ENCODE measurements at places on chromosomes 4 and X.

DNA sequence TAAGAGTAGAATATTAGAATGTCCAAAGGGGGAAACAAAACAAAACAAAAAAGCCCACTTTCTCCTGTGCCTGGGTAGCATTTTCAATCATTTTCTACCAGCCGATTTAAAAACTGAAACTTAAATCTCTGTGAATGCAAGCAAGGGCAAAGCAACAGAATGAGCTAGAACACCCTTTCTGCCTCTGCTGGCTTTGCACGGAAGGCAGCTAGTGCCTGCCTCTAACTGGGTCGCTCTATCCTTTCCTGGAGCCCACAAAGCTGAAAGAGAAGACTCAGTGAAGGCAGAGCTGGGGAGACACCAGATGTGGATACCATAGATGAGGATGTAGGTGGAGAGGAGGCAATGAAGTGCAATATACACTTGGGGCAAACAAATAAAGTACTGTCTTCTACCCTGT lies 248.9 kb upstream of the TTC29 start:
- DNase-seq: no peak

DNA sequence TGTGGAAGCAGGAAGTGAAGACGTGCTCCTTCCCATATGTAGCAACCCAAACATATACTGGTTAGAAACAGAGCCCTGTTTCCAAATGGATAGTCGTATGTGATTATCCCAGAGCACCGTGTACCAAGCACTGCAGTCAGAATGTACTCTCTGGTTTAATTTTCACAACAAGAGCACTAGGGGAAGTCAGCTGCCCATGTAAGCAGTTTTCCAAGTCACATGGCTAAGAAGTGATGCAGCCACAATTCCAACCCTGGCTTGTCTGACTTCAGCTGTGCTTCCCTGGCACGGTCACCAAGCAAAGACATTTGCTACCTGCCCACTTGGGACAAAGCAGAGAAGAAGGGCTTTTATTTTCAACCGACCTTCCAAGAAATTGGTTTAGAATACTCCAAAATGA lies 28.2 kb upstream of the CEP135 start:
- no peak for DNase-seq

- DNase-seq: no peak
Measured at GRCh38 chr4:56267558-56267957, 119.7 kb downstream of the AASDH start.

- no peak for DNase-seq
Measured at GRCh38 chr4:186058980-186059316, 10.0 kb upstream of the TLR3 start.

GRCh38 chrX:42943051-42943974 lies 165.3 kb upstream of the PPP1R2C start:
- DNase-seq: no peak

DNA sequence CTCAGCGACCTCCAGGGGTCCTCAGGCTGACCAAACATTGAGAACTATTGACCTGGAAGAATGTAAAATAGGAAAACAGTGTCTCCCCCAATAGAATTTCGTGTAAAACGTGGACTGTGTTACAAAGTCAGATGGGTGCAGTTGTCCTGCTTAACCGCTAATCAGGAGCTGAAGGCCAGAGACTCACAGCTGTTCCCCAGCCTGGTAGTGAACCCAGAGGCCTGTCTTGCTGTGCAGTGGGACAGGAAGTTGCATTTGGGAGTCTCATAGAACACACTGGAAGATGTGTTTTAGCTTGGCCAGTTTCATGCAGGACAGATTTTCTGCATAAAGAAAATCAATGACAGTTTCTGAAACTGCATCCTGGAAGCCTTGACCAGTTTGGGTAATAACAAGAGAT lies 151.5 kb downstream of the PTTG2 start:
- no peak for DNase-seq

DNA sequence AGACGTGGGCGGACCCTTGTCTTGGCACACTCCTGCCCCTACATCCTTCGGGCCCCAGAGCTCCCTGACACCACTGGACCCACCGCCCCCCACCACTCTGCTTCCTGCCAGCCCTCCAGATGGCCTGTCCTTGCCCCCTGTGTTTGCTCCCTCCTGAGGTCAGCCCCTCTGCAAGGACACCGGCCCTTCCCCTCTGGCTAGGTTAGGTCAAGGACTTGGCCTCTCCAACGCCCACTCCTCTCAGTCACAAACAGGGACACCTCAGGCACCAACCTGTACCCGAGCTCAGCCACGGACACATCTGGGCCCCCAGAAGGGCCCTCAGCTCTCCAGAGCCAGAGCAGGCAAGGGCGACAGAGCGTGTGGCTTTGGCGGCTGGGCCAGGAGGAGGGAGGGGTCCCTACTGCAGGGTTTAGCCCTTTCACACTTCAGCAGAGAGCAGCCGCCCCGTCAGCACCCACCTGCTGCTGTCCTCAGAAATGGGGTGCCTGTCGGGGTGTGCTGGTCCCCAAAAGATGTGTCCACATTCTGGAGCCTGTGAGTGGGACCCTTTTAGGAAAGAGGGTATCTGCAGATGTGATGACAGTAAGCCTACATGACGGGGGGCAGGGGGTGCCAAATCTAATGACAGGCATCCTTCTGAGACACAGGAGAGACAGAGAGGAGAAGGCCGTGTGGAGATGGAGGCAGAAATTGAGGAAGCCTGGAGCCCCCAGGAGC lies 23.5 kb upstream of the DUSP9 start:
- DNase-seq: no peak

DNA sequence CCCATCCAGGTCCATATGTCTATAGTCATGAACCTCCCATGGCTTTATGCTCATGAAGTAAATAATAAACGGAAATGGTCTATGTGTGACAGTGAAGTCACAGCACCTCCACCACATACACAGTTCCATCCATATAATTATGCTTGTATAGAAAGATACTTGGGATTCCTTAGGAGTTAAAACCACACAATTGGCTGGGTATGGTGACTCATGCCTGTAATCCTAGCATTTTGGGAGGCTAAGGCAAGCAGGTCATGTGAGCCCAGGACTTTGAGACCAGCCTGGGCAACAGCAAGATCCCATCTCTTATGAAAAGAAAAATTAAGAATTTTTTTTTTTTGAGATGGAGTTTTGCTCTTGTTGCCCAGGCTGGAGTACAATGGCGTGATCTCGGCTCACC lies 55.6 kb upstream of the RBM47 start:
- DNase-seq: no peak

- DNase-seq: no peak
Measured at GRCh38 chr4:8021796-8022195, 82.1 kb upstream of the AFAP1 start.

GRCh38 chrX:151695583-151696340 lies 504 bp downstream of the PRRG3 start:
- DNase-seq: no peak

- DNase-seq: no peak
Measured at GRCh38 chrX:19707246-19707871, 180.0 kb downstream of the SH3KBP1 start.

- no peak for DNase-seq
Measured at GRCh38 chr4:16289897-16290554, 63.8 kb upstream of the TAPT1 start.

DNA sequence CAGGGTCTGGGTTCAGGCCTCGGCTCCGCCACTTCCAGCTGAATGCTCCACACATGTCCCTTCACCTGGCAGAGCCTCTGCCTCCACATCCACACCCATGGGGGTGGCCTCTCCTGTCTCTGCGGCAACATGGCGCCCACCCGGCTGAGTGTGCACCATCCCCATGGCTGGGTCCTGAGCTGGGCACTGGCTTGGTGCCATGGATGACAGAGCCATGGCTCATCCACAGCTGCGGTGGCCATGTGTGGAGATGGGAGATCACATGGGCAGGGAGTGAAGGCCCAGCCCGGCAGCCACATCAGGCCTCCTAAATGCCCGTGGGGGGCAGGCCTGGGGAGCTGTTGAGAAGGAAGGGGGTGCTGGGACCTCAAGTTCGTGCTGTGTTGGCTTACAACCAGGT lies 213.7 kb downstream of the AFAP1 start:
- no peak for DNase-seq

DNA sequence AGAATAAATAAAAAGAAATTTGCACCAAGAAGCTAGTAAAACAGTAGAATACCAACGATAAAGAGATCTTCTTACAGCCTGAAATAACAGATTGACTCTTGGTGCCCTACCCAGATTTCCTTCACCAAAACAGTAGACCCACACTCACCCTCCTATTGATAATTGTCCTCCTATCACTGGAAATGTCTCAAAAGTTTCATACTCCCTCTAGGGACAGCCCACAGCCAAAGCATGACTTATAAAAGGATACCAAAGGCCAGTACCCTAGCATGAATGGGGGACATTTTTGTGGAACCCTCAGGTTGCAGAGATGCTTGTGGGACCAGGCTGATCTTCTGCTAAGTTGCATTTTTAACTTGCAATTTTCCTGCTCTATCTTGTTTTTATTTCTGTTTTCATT lies 104.1 kb downstream of the INPP4B start:
- no peak for DNase-seq

DNA sequence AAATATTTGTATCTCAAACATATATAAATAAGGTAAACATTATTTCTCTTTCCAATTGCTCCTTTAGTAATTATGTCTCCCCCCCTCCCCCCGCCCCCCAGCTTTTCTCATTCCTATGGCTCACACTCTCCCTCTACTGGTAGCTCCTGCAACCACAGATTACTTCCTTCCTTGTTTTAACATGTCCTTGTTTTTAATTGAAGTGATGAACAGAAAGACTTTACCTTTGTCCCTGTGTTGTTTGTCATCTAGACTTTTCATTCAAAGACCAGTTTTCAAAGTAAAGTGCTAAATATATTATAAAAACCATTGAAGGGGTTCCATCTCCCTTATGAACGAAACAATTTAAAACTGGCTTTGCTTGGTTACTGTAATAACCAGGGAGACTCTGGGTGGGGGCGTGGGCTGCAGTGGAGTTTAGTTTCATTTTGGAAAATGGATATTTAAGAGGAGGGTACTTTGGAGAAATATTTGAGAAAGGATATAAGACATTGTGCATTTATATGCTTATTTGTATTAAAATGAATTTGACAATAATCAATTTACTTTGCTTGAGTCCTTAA lies 352.9 kb downstream of the RAPGEF2 start:
- DNase-seq: no peak

DNA sequence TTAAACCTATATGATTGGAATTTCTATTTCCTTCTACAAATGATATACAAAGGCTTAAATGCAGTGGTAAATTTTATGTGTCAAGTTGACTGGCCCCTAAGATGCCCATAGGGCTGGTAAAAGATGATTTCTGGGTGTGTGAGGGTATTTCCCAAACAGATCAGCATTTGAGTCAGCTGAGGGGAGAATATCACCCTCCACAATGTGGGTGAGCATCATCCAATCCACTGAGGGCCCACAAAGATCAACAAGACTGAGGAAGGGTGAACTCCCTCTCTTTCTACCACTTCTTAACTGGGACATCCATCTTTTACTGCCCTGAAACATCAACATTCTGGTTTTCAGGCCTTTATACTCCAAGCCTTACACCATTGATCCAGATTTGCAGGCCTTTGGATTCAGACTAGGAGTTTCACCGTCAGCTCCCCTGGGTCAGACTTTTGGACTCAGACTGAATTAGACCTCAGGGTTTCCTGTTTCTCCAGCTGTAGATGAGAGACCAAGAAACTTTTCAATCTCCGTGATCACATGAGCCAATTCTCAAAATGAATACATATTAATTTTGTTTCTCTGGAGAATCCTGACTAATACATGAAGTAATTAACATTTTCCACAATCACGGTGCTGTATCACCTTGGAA lies 1020.7 kb upstream of the SLIT2 start:
- DNase-seq: no peak

DNA sequence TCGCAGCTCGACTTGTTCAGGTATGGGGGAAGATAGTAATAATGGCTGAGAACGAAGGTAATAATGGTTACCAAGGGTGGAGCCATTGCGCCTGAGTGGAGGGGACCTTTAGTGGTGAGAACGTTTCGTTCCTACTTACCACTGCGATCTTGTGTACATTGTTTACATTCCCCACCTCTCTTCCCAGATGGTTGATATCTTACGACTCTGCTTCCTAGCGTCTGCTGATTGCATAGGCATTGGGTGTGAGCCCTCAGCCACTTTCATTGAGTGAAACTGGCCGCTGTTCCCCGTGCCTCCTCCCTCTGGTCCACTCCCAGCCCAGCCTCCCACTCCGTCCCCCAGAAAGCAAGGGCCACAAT lies 850 bp downstream of the IGBP1 start:
- no peak for DNase-seq

- no peak for DNase-seq
Measured at GRCh38 chr4:1363513-1363912, 16.5 kb downstream of the UVSSA start.

DNA sequence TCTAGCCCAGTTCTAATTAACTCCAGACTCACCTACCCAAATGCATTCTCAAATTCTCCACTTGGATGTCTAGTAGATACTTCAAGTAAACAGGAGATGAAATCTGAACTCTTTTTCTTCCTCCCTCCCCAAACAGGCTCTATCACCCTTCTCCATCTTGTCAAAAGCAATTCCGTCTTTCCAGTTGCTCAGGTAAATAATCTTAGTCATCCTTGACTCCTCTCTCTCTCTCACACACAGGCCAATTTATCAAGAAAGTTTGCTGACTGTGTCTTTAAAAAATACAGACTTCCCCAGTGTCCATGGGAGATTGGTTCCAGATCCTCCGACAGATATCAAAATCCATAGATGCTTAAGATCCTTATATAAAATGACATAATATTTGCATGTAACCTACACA lies 12.9 kb downstream of the TXK start:
- DNase-seq: no peak

- no peak for DNase-seq
Measured at GRCh38 chr4:182240161-182241130, 2.8 kb upstream of the TENM3 start.

DNA sequence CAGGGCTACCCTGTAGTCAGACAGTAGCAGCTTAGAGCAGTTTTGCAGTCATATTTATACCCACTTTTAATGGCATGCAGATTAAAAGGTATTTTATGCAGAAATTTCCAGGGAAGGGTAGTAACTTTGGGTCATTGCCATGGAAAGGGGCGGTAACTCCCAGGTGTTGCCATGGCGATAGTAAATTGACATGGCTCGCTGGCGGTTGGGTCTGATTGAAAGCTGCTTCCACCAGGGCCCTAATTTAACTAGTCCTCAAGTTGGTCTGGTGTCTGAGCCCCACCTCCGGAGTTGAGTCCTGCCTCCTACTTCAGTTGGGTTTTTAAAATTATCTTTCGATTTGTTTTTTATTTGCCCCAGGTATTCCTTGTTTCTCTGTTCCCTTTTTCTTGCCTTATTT lies 70.1 kb downstream of the NAA11 start:
- no peak for DNase-seq

DNA sequence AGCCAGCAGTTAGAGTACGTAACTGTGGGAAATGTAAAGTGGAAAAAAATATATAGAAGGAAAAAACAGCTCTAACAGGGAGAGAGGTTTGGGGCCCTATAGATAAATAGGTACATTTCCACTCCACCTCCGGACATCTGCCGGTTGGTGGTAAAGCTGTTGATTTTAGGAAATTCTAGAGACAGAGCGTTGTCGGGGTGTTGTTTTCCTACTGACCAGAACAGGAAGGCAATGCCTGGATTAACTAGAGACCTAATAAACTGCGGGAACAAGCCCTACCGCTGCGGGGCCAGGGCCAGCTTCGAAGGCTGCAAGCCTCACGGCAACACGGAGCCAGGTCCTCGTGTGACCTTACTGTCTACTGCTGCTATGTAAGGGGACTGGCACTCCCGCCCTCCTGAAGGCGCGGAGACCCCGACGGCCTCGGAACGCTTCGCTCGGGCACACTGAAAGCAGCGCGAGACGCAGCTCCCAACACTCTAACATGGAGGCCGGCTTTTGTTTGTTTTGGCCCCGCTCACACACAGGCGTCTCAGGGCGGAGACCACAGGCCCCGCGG lies 702 bp upstream of the CDKN2AIP start:
- DNase-seq: no peak

GRCh38 chr4:151407466-151408379 lies 1.3 kb upstream of the FHIP1A start:
- peak; percentile 35 for DNase-seq
